ENCODE measurements at places on chromosomes 1 and 21. TPM values are rescaled to one million over a fixed set of nuclear protein-coding genes. Genes with fewer than 3 reads are reported as not detected.

Gene EPHA8
- total RNA-seq: 0.07 TPM

Gene SUSD4
- total RNA-seq: 5.2 TPM

Gene CELA3B
- total RNA-seq: not detected

Gene PLA2G2E
- not detected for total RNA-seq

Gene S100A8
- total RNA-seq: 0.29 TPM

Gene SPRR3
- total RNA-seq: not detected

Gene KDM5B
- total RNA-seq: 41.4 TPM

Gene FRRS1
- total RNA-seq: 16.3 TPM

Gene ASPM
- 28.6 TPM for total RNA-seq

Gene GLIS1
- total RNA-seq: 2.6 TPM

Gene S100A13
- 350 TPM for total RNA-seq

Gene IFNLR1
- total RNA-seq: 8.9 TPM

Gene INSRR
- total RNA-seq: not detected

Gene RYR2
- not detected for total RNA-seq

Gene RGS2
- total RNA-seq: 163 TPM

Gene CCDC27
- not detected for total RNA-seq

Gene PLA2G5
- total RNA-seq: not detected

Gene FCGR3B
- total RNA-seq: not detected

Gene KIAA0040
- total RNA-seq: 19.4 TPM

Gene EBNA1BP2
- total RNA-seq: 274 TPM

Gene IL10
- total RNA-seq: not detected

Gene CA6
- total RNA-seq: not detected

Gene ETV3L
- not detected for total RNA-seq

Gene ETNK2
- total RNA-seq: 24.5 TPM

Gene UQCRHL
- total RNA-seq: 11.2 TPM

Gene LRIF1
- 18.1 TPM for total RNA-seq

Gene SLC6A17
- not detected for total RNA-seq

Gene SELL
- 1.2 TPM for total RNA-seq

Gene ACBD6
- total RNA-seq: 69.6 TPM

Gene DNALI1
- total RNA-seq: not detected

Gene SELP
- total RNA-seq: not detected

Gene FMO2
- total RNA-seq: not detected

Gene KCNAB2
- 26.4 TPM for total RNA-seq

Gene AJAP1
- not detected for total RNA-seq

Gene DIO1
- not detected for total RNA-seq

Gene VANGL2
- 0.06 TPM for total RNA-seq

Gene GJC2
- 2.2 TPM for total RNA-seq

Gene TDRD5
- total RNA-seq: not detected

Gene DHRS3
- 116 TPM for total RNA-seq

Gene PHLDA3
- 349 TPM for total RNA-seq

Gene AVPR1B
- total RNA-seq: 0.22 TPM

Gene OR2AK2
- not detected for total RNA-seq

Gene LDLRAP1
- total RNA-seq: 26.5 TPM

Gene FGR
- not detected for total RNA-seq

Gene NEGR1
- total RNA-seq: 1.7 TPM

Gene KIRREL1
- total RNA-seq: 49.8 TPM

Gene ELAPOR1
- total RNA-seq: 0.80 TPM

Gene FAM72D
- 10.7 TPM for total RNA-seq

Gene ZBTB8B
- total RNA-seq: 0.22 TPM
